ENCODE measurements at places on chromosomes 5 and 9. TPM values are rescaled to one million over a fixed set of nuclear protein-coding genes. Genes with fewer than 3 reads are reported as not detected.

GRCh38 chr5:153511622-153512021, 21.2 kb downstream of the GRIA1 start:
- no peak overlapping the region for H3K27ac ChIP-seq
- no peaks in the 10 kb centered on the region for H3K4me1 ChIP-seq
- DNase-seq, result no peak
- no peak overlapping the region for H3K4me3 ChIP-seq

DNA sequence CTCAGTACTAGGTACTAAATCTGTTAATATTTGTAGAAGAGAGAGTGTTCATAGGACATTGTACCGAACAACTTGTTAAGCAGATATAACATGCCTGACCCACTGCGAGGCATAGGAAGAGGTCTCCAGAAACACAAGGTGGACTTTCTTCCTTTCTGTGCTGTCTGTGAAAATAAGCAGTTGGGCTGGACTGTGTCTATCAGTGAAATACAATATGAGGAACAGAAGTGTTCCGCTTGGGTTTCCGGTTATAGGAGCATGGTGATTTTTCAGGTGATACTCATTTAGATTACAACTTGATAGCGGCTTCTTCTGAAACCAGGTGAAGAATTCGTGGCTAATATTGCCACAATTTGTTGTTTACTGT, 60.9 kb upstream of the TLR4 start:
- H3K36me3 ChIP-seq, result no peaks in the 10 kb centered on the region
- peaks cover 4% of the 10 kb centered on the region for H3K4me1 ChIP-seq

- no peaks in the 10 kb centered on the region for H3K4me1 ChIP-seq
- peaks cover 54% of the 10 kb centered on the region for H3K36me3 ChIP-seq
- no peak overlapping the region for H3K27ac ChIP-seq
- no peaks in the 10 kb centered on the region for H3K27me3 ChIP-seq
These were observed 54.4 kb downstream of the DOCK2 start for GRCh38 chr5:169691471-169691870.

DNA sequence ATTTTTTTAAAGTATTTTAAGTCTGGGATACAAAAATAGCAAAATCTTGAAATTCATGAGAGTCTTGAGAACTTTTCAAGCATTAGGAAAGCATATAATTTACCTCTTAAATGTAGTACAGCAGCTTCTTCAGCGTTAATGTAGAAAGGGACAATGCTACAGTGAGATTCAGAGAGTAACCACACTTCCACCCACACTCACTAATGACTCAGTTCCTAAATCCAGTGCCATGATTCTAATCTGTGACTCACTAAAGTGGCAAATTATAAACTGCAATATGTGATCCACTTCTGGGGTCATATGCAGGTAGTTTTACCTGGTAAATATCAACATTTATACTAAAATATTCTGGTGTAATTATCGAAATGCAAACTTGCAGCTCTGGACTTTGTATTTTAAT, 434.5 kb upstream of the TUSC1 start:
- H3K36me3 ChIP-seq, result no peaks in the 10 kb centered on the region
- no peak for DNase-seq
- no peak overlapping the region for H3K4me3 ChIP-seq
- H3K4me1 ChIP-seq, result no peaks in the 10 kb centered on the region
- no peaks in the 10 kb centered on the region for H3K27me3 ChIP-seq

DNA sequence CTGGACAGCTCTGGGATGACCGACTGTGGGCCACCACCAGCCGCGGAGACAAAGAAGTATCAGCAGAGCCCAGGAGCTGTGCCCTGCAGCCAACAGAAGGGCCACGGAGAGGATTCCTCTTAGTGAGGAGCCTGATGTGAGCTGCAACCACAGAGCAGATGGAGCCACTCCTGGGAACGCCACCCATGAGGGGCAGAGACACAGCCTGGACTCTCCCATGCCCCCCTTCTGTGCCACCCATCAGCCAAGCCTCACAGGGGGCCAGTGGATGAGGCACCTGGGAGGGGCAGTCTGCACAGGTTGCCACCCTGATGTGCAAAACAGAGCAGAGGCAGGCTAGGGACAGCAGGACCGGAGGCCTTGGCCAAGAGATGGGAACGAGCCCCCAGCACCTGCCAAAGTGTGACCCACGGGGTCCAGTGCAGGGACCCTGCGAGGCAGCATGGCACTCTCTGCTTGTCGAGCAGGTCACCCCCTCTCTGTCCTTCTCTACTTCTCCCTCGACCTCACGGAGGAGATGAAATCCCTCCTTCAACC, 380.7 kb upstream of the IRX1 start:
- H3K36me3 ChIP-seq, result no peaks in the 10 kb centered on the region
- no peaks in the 10 kb centered on the region for H3K4me1 ChIP-seq
- H3K27ac ChIP-seq, result no peak overlapping the region
- H3K4me3 ChIP-seq, result no peak overlapping the region
- no peaks in the 10 kb centered on the region for H3K27me3 ChIP-seq
- DNase-seq, result no peak

DNA sequence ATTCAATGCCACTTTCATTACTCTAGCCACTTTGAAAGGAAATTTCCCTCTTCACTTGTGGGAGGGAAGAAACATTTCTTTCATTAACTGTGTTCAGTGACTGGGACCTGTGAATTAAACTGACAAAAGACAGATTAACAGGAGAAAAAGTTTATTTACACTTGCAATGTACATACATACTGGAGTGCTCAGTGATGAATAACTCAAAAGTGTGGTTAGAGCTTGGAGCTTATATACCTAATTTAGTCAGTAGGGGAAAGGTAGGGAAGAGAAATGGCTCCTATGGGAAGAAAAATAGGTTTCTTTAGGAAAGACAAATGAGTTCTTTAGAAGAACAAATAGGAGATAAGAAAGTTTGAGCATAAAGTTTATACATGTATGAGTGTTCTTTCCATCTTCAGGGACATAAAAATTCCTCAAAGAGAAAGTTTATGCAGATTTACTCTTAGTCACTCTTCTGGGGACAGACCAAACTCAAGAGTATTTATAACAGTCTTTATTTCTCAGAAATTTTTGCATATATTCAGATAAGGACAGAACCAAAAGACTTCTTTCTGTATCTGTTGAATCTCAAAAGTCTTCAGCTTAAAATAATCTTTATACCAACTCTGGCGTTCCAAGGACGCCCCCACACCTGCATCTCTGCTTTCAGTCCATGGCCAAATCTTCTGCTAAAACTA, 120.0 kb upstream of the RAI14 start:
- DNase-seq, result peak; percentile 41
- peaks cover 19% of the 10 kb centered on the region for H3K27me3 ChIP-seq
- H3K4me1 ChIP-seq, result peaks cover 18% of the 10 kb centered on the region
- no peaks in the 10 kb centered on the region for H3K36me3 ChIP-seq
- H3K27ac ChIP-seq, result no peak overlapping the region

The AGXT2 gene
- not detected for total RNA-seq
